ENCODE measurements at places on chromosomes 3 and 15. TPM values are rescaled to one million over a fixed set of nuclear protein-coding genes. Genes with fewer than 3 reads are reported as not detected.

The CORO2B gene
- 4.5 TPM for total RNA-seq

The FBXW12 gene
- not detected for total RNA-seq

GRCh38 chr3:113253702-113254101, 42.3 kb downstream of the BOC start:
- no peak for DNase-seq

GRCh38 chr3:151775314-151776258, 38.3 kb upstream of the AADAC start:
- no peak for DNase-seq

DNA sequence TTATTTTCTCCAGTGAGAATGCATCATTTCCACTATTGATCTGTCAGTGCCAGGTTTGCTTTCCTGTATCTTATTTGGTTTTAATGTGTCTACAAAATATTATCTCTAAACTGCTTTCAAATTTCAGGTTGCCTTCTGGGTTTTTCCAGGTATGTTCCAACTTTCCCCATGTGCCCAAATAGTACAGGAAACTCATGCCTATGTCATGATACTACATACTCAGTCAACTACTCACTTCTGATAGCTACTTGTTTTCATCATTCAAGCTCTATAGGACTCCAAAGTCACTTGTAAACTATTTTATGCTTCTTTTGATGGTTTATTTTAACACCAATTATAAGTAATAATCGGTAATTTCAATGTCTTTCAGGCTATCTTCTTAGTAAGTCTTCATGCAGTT, 134.8 kb upstream of the TTC14 start:
- no peak for DNase-seq

- no peak for DNase-seq
Observed at GRCh38 chr3:12986986-12987385, 86.2 kb downstream of the IQSEC1 start.

DNA sequence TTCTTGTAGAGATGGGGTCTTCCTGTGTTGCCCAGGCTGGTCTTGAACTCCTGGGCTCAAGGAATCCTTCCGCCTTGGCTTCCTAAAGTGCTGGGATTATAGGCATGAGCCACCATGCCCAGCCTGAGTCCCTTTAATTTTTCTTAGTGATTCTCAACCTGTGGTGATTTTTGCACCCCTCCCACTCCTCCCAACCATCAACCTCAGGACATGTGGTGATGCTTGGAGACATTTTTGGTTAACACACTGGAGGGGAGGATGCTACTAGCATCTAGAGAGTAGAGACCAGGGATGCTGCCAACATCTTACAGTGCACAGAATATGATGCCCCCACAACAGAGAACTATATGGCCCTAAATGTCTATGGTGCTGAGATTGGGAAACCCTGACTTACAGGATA, 83.0 kb upstream of the LMOD3 start:
- no peak for DNase-seq

GRCh38 chr15:100241572-100242482, 99.9 kb downstream of the ADAMTS17 start:
- DNase-seq, result no peak

All from lower leg skin (tissue), 4 donors.